ENCODE measurements at places on chromosomes 11 and 22.

- no peak for DNase-seq
Observed at GRCh38 chr11:111676878-111677585, 74.8 kb downstream of the SIK2 start.

DNA sequence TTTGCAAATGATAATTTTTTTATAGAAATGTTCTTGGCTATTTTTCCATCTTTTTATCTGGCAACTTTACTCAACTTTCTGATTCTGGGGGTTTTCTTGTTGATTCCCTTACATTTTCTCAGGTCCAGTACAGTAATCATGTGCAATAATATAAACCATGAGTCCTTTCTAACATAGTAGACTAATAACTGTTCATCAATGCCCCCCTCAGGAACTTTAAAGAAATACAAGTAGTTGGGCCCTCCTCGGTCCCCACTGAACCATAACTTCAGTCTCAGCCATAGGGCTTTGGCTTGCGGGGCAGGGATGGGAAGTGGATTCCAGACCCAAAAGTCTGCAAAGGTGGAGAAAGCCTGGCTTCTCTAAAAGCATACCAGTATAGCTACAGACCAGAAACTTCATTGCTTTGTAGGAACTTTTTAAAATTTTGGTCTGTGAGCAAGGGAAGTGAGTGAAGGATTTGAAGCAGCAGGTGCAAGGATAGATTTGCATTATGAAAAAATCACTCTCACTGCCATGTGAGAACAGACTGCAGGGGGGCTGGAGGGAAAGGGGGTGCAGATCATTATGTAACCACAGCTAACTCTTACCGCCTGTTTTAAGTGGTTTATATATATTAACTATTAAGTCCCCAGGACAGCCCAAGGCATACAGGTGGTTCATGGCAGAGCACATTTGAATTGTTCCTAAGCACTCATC, 10.4 kb upstream of the TUB start:
- DNase-seq = no peak

- DNase-seq = no peak
Observed at GRCh38 chr11:34250211-34250610, 107.6 kb downstream of the ABTB2 start.

DNA sequence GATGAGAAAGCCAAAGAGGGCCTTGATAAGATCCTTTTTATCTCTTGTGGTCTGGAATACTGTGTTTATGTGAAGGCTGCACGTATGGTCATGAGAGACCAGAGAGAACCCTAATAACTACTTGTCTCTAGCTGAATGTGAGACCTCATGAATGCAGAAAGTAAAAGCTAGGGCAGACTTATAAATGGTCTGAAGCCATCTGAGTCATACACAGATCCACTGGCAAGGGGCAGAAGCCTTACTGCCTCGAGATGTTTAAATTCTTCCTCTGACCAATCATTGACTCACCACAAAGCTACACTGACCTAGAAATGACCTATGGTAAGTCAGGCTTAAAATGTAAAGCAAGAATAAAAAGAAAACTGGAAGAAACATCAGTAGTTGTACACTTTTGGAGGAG, 22.7 kb upstream of the OR4B1 start:
- DNase-seq = no peak
